ENCODE measurements at places on chromosomes 1 and 21. TPM values are rescaled to one million over a fixed set of nuclear protein-coding genes. Genes with fewer than 3 reads are reported as not detected.

GRCh38 chr1:104195395-104195794 lies 445.7 kb downstream of the AMY1C start:
- peak; percentile 41 for DNase-seq

DNA sequence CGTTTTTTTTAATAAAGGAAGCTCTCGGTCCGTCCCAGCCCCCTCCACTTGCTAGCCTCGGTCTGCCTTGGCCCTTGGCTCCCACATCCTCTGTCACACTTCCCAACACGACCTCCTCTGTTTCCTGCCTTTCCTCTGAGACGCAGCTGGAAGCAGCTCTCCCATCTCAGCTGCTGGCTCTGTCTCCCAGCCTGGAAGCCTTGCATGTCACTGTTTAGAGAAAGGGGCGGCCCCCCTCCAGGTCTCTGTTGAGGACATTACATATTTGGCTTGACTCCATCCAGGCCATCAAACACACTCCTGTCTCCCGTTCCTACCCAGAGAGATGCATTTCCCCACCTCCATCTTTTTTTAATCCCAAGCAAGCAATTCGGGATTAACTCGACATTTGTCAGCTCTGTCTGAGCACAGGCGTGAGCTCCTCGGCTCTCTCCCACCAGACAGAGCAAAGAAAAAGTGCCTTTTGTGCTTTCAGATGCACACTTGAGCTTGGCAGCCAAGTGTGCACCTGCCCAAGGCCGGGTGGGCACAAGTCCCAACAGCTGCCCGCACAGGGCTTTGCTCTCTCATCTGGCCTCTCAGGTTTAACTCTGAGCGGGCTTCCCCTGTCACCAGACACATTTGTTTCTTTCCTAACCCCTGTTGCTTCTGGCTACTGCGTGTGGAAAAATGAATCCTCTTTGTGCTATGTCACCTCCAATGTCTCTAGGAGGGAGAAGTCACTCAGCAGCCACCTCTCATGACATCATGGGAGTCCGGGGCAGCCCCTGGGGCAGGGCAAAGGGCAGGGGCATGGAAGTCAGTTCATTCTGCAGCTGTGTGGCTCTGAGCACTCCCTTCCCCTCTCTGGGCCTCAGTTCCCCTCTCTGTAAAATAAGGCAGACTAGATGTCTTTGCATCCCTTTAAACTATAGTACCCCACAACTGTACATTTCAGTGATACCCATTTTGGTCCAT lies 108.3 kb downstream of the KCND3 start:
- no peak for DNase-seq

CYP4B1 gene
- not detected for total RNA-seq

DNA sequence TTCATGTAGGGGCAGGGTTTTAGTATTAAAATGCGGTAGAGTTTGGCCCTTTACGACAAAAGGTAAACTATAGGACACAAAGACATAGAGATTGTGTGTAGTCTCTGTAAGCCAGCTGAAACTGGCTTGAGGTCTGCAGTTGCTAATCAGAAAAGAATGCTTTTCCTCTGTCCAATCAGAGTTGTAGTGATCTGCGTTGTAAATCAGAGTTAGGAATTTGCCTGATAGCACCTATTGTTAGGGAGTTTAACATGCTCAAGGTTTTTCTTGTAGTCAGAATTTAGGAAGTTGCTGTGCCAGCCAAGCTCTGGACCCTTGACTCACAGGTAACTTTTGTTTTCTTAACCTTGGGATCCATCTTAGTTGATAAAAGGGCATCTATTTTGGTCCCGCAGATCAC lies 61.2 kb upstream of the VTCN1 start:
- DNase-seq, result peak; percentile 64

- DNase-seq, result no peak
Measured at GRCh38 chr1:200369706-200370105, 40.1 kb downstream of the ZNF281 start.

GRCh38 chr1:211538287-211538686 lies 40.7 kb downstream of the SLC30A1 start:
- DNase-seq, result no peak

GRCh38 chr21:31326522-31327242 lies 17.4 kb downstream of the TIAM1 start:
- DNase-seq, result no peak

SYT11 gene
- 63.9 TPM for total RNA-seq
